ENCODE measurements at places on chromosomes 4 and X.

DNA sequence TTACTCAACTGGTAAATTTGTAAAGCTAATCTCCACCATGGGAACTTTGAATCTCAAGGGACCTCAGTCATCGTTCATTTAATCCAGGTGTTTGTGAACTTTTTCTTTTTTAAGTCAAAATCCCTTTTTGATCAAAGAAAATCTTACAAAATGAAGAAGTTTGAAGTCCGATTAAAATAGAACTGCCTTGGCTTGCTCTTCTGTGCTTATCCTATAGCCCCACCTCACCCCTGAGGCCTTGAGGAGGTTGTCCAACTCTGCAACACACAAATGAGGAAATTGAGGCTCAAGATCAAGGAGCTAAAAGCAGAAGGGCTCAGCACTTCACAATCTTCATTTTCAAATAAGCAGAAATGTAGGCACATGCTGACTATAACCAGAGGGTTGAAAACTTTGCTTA lies 240.3 kb upstream of the SFRP2 start:
- DNase-seq = no peak

- DNase-seq = no peak
These were observed 14.8 kb downstream of the CXCL3 start for GRCh38 chr4:74023709-74024108.

GRCh38 chr4:6372649-6373525 lies 99.5 kb downstream of the PPP2R2C start:
- no peak for DNase-seq

- no peak for DNase-seq
These were observed 125.4 kb downstream of the ZNF330 start for GRCh38 chr4:141346144-141346543.

GRCh38 chrX:154019633-154020528 lies at the start of gene IRAK1:
Gene IRAK1, minus strand, starts transcription at chrX:154019902. Its CDS starts 90 bp downstream, at chrX:154019812.
- peak; percentile 49 for DNase-seq

DNA sequence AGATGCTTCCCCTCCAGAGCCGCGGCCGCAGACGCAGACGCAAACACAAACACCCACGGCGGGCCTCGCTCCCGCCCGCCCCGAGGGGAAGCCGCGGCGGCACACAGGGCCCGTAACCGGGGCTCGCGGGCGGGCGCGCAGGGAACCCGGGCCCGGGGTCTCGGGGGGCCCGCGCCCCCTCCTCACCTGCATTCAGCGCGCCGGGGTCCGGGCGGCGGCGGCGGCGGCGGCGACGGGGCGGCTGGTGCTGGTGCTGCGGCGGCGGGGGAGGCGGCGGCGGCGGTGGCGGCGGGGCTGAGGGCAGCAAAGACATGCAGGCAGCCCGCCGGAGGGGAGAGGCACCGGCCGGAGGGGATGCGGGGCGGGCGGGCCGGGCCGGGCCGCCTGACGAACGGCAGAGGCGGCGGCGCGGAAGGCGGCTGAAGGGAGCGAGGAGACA lies 255 bp upstream of the CNOT6L start:
- peak; percentile 84 for DNase-seq

- DNase-seq = no peak
These were observed 17.2 kb downstream of the SLC39A8 start for GRCh38 chr4:102328045-102328444.

DNA sequence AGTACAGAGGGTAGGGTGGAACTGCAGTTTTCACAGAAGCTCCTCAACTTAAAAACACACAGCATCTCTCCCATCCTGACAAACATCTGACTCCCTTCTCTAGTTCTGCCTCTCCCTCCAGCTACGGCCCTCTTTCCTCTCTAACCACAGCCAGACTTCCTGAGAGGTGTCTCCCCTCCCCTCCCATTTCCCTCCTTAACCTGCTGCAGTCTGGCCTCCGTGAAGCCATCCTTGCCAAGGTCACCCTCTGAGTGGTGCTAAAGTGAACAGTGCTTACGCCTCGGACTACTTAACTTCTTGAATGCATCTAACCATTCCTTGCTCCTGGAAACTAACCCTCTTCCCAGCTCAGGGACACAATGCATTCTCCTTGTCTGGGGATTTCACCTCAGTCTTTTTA lies 53.3 kb downstream of the RTL5 start:
- DNase-seq = no peak

DNA sequence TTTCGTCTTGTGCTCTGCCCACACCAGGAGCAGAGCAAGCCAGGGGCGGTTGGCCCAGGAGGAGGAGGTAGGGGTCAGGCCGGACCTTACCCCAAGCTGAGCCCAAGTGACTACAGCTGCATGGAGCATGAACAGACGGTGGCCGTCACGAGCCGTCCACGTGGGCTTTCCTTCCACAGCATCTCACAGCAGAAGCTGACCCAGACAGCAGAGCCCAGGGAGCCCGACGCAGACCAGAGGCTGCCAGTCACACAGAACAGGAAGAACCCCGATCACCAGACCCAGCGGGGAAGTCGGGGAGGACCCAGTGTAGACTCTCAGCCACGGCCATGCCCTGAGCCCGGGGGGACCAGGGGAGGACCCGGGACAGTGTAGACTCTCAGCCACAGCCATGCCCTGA lies 58.0 kb downstream of the FAM53A start:
- no peak for DNase-seq

DNA sequence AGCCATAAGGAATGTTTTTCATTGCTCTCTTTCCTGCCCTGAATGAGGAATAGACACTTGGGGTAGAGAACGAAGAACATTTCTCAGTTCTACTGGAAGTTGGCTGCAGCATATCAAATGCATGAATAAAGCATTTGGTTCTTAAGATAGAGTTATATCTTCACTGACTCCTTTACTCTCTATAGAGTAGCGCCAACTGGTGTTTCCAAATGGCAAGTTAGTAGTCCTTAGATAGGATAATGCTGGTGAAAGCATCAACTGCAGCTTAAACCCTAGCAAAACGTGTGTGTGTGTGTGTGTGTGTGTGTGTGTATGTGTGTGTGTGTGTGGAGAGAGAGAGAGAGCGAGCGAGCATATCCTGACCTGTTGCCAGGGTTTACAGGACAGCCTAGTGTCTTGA lies 62.2 kb upstream of the FRMPD4 start:
- no peak for DNase-seq

DNA sequence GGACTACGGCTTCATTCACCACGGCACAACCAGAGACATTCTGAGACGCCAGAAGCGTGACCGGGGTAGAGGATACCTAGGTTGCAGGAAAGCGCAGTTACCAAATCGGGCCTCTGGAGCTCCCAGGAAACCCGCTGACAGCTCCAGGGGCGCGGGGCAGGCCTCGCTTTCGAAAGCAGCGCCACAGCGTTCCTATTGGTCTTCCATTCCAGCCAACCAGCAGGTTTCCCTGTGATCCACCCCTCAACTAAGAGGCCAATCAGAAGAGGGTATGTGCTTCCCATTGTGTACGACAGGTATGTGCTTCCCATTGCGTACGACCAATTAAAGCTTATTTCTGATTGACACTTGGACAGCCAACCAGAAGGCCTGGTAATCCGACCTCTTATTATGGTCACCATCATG lies 14.9 kb downstream of the SNX12 start:
- DNase-seq = no peak

GRCh38 chr4:98618680-98619079 lies 39.7 kb downstream of the TSPAN5 start:
- no peak for DNase-seq

DNA sequence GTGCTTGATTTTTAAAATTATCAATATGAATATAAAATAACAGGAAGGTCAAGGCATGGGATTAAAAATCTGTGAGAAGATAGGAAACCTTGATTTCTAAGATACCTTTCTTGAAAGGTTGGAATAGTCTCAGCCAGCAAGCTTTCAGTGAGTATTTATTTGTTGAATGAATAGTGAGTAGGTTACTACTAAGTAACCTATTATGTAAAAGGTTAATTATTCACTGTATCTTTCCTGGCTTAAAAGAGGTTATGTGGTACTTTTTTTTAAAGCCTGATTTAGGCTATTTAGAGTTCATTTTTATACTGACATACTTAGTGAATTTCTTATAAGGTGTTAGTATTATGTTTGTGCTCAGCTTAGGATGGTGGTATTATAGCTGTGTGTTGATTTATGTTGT lies 123.5 kb downstream of the PTPN13 start:
- no peak for DNase-seq

DNA sequence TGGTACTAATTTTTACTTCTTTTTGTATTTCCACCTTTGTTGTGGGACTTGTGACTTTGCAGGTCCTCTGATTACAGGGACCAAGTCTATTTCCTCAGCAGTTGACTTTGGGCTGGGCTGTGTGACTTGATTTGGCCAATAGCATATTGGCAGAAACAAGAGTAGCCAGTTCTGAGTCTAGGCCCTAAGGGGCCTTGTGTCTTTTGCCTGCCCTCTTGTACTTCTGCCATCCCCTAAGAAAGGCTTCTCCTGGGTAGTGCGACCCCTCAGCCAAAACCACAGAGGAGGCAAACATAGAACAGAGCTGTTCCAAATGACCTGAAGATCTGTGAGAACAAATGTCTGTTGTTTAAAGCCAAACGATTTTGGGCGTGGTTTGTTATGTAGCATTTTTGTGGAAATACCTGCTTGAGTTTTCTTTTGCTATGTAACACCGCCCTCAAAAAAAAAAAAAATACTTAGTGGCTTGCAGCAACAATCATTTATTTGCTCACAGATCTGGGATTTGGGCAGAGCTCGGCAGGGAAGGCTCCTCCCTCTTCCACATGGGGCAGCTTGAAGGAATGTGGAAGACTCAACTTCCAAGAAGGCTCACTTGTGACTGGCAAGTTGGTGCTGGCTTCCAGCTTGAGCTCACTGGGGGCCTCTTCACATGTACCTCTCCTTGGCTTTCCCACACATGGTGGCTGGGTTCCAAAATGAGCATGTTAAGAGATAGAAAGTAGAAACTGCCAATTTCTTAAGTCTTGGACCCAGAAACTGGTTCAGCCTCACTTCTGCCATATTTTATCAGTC lies 423.0 kb upstream of the CNKSR2 start:
- no peak for DNase-seq

DNA sequence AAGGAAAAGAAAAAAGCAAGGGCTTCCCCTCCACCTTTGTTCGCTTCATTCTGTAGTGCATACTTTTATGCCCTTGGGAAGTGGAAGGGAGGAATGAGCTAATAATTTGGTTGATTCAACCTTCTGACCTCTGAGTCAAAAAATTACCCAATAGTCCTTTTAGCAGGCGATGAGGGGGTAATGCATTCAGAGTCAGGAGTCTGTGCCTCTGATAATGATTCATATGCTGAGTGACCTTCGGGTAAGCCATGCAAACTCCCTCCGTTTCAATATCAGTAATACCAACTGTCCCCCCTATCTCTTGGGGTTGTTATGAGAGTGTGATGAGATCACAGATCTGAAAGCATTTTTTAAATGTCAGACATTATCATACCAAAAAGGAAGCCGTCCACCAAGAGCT lies 41.6 kb upstream of the ACSL4 start:
- no peak for DNase-seq

DNA sequence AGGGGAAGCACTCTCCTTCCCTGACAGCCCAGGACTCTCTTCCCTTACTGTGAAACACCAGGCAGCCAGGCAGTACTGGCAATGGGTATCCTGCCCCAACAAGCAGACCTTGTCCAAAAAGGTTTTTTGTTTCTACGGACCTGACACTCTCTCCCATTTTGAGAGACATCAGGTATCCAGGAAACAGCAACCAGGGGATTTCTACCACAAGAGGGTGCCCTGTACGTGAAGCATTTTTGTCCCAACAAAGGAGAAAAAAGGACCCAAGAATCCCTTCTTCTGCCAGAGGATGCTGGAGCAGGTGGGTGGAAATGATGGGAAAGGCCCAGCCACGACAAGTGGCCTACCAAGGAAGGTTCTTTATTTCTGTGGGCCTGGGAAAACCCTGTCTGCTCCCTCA lies 65.7 kb upstream of the FGF13 start:
- no peak for DNase-seq

DNA sequence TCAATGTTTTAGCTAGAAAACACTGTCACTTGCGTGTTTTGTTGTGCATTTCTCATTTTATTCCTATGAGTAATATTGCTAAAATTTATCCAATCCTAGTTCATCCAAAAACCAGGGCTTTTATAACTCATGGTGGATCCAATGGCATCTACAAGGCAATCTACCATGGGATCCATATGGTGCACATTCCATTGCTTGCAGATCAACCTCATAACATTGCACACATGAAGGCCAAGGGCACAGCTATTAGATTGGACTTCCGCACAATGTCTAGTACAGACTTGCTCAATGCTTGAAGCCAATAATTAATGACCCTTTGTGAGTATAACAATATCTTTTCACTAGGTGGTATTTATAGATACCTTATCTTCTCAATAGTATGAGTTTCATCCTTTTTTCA lies 57.2 kb upstream of the UGT2B7 start:
- DNase-seq = no peak

DNA sequence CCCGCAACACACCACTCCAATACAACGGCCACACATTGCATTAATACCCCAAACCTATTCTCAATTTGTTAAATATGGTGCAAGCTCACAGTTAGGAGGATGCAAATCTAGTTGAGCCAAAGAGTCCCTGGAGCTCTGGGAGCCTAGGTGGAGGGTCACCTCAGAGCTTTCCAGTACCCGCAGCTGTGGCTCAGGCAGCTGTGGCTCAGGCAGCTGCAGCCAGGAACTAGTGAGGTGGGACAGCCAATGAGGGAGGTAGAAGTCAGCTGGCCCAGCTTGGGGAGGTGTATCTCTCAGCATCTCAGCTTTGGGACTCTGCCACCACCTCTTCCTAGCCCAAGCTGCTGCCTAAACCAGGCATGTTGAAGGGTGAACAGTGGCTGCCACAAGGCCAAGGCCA lies 36.7 kb upstream of the ARHGAP6 start:
- DNase-seq = no peak

- DNase-seq = no peak
These were observed 22.8 kb upstream of the PRKG2 start for GRCh38 chr4:81237791-81238190.

DNA sequence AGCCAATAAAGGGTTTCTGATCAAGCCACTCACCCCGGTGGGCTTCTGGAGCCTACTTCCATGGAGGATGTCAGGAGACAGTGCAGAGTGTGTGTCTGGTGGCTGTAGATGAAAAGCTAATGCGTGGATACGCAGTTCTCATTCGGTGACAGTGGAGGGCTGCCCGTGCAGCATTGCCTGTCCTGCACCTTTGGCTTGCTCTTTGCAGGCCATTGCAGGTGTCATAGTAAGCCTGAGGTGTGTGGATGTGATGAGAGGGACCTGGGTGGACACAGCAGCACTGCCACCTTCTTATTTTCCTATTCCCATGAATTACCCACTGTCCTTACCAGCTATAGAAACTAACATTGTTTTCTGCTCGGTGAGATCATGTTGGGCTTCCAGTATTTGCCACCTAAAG lies 101.2 kb downstream of the STK32B start:
- no peak for DNase-seq
